Stimulated activated CD8-positive, alpha-beta memory T cell treated with anti-CD3 and anti-CD28 coated beads, Interleukin-2, amount 100 ng/mL, for 1 hour (primary cell): ENCODE measurements at places on chromosomes 3 and 15.

- no peak for DNase-seq
Observed at GRCh38 chr3:151395806-151396205, 11.3 kb upstream of the P2RY12 start.

- DNase-seq: no peak
Observed at GRCh38 chr3:112900113-112900512, 53.4 kb upstream of the CD200R1L start.

DNA sequence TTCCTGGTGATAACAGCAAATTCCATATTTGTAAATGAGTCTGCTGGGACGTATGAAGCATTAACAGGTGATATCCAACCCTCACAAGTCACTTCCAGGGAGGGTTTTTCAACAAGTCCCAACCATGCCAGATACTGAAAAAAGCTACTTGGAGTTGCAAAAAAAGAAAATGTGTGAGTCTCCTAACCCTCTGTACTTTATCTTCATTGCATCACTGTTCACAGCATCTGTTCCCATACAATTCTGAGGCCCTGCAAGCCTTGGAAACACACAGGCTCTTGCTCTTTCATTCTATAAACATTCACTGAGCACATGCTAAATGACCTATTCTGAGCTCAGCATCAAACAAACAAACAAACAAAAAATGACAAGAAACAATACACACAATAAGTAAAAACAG, 120.8 kb downstream of the RFTN1 start:
- DNase-seq: no peak

DNA sequence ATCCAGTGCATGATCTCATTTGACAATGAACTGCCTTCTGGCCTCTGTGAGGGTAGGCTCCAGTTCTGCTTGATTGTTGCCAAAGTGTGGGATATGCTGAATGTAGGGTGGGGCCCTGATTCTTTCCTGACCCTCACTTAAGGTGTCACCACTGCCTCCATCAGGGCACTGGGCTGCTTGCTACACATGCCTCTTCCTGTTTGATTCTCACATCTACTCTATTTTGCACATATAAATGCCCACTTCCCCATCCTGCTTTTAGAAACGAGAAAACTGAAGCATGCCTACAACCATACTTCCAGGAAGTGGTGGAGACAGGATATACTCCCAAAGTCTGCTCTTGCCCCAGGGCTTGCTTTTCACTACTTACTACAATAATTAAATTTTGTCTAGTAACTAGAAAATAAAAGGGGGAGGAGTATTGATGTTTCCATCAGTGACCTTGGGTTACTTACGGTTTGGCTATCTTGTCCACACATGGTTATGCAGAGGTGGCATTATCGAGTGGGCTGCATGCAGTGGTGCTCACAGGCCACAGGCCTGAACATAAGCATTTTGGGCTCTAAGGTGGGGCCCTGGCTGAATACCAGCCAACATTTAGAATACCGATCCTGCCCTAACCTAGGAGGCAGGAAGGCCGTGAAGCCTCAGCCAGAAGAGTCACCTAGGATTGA, 6.7 kb downstream of the ZDHHC3 start:
- no peak for DNase-seq

- no peak for DNase-seq
Observed at GRCh38 chr15:67575039-67575502, 32.6 kb downstream of the MAP2K5 start.

DNA sequence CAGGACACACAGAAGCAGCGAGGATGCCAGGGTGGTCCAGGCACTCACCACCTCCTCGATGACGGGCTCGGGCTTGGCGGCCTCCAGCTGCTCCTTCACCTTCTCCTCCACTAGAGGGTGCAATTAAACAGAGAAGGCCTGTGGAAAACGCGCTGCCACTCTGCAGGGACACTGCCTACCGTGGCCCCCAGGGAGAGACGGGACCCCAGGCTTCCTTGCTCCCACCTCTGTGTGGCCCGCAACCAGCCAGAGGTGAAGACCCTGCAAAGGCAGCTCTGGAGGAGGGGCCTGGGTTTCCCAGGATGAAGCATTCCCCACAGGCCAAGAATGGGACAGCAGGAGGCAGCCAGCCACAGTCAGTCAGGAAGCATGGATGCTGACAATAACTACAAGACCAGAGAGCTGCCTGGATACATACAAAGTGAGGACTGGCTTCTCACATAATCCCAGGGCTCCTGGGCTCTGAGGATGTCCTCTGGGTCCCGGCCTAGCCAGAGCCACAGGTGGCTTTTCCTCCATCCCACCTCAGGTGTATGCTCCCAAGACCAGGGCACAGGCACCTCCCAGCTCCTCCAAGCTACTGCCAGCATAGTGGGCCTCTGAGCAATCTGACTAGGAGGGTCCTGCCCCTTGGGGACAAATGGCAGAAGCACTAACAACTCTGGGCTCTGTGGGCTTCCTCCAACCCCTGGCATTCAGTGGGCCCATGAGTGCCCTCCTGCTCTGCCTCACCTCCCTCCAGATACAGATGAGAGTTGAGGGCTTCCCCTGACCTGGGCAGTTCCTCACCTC, 46.2 kb downstream of the PTH1R start:
- DNase-seq: no peak

DNA sequence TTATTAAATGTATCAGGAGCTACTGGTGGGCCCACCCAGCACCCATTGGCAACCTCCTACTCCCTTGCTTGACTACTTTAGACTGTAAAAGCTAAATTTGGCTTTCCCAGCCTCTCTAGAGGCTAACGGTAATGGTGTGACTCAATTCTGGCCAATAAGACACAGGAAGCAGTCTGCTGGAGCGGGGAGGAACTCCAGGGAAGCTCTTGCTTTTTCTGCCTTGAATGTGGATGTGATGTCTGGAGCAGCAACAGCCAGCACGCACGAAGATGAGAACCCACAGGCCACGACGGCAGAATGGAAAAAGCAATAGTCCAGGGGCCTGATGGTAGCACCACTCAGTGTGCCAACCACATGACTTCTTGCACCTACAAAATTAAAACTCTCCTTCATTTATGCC, 39.9 kb downstream of the RAB6B start:
- no peak for DNase-seq

- DNase-seq: no peak
Observed at GRCh38 chr15:51094606-51095569, at the start of gene TNFAIP8L3. TNFAIP8L3 (minus strand) TSS chr15:51094906; CDS start chr15:51094595, 311 bp downstream.

GRCh38 chr15:75695220-75695619, 17.4 kb downstream of the CSPG4 start:
- no peak for DNase-seq

DNA sequence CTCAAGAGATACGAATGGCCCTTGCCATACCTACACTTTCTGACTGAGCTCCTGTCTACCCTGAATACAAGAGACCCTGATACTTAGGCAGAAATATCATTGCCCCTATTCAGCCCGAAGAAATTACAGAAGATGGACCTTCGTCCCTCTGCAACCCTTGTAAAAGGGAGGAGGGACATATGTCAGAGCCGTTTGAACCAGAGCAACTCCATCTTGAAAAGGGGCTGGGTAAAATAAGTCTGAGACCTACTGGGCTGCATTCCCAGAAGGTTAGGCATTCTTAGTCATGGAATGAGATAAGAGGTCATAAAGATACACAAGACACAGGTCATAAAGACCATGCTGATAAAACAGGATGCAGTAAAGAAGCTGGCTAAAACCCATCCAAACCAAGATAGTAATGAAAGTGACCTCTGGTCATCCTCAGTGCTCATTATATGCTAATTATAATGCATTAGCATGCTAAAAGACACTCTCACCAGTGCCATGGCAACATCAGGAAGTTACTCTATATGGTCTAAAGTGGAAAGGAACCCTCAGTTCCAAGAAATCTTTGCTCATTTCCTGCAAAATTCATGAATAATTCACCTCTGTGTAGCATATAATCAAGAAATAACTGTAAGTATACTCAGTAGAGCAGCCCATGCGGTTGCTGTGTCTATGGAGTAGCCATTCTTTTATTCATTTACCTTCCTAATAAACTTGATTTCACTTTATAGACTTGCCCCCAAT, 49.7 kb upstream of the GPD1L start:
- DNase-seq: no peak

DNA sequence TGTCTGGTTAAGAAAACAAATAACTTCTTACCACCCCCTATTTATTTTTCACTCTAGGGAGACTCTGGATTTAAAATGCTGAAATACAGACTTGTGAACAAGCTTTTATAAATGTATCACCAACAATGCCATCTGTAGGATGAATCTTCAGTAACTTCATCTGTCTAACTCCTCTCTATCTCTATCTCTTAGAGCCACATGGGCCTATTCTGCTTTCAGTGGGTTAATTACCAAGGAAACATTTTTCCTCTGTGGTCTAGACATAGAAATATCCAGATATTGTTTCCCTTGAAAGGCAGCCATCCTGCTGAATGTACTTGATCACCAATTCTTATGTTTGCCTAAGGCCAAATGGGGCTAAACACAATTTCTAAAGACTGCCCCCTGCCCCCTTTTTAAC, 167.6 kb upstream of the COL8A1 start:
- DNase-seq: no peak

GRCh38 chr3:123853686-123854372, 30.3 kb downstream of the MYLK start:
- no peak for DNase-seq

DNA sequence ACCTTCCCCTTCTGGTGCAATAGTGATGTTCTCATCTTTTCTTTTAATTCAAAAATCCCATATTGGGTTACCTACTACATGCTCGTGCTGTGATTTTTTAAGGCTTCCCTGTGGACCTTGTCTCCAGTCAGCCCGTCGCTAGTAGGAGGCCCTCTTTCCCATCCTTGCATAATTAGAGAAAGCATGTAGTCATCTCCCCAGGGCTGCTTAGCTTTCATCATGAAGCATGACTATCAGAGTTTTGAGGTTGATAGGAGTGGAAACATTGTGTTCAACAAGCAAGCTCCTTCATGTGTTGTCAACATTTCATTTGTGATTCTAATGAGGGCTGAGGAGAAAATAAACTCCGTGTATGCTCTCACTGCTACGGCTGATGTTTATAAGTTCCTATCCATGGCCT, 8.7 kb upstream of the LRTM1 start:
- no peak for DNase-seq

- DNase-seq: no peak
Observed at GRCh38 chr3:101972430-101973162, 123.3 kb downstream of the NFKBIZ start.

DNA sequence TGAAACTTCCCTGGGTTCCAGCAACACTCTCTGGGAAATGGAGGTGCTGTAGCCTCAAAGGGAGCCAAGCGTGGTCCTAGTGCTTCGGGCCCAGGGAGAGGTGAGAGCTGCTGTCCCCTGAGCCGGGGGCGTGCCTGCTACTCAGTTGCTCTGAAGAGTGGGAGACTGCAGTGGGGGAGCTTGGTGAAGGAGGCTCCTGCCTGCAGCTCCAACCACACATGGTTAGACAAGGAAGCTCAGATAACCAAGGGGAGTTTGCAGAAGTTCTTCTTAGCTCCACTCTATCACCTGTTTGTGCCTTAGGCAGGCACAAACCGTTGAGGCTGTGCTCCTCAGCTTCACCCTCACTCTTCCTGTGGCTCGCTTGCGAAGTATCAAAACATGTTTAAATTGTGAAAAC, 53.6 kb upstream of the TRPM1 start:
- no peak for DNase-seq
